Osteocyte (in vitro differentiated cells): ENCODE measurements at places on chromosomes 1 and 21. TPM values are rescaled to one million over a fixed set of nuclear protein-coding genes. Genes with fewer than 3 reads are reported as not detected.

Gene AKR7A3
- total RNA-seq, result 1.5 and 2.1 TPM in 2 replicates

DNA sequence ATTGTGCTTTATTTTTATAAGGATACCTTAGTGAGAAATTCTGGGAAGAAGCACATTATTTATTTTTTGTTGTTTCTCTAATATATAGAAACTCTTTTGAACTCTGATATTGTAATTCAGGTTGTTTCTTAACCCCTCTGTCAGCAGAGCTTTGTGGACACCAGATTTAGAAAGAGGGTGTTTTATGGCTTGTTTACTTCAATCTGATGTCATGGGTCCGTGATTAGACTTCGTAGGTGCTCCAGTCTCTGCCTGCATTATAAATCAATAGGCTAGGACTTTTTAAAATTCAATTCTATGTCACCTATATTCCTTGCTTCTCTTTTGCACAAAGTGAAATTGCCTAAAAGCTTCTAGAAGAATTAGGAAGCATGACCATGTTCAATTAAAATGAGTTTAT is 47.3 kb upstream of the CCDC190 start:
- DNase-seq, result no peak

DNA sequence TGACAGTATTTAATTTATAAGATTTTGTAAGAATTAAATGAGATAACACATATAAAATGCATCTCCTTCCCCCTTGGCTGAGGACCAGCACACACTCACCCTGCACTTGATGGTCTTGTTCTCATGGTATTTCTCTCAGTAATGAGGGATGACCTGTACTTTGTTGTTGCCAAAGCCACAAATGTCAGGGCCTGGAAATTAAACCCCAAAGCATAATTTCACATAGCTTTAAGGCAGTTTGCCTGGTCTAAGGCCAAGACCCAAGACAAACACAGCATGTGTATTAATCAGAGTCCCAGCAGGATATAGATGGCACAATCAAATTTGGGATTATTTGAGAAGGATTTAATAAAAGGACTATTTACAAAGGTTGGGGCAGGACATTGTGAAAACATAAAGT is 48.6 kb upstream of the EPS15 start:
- DNase-seq, result no peak

DNA sequence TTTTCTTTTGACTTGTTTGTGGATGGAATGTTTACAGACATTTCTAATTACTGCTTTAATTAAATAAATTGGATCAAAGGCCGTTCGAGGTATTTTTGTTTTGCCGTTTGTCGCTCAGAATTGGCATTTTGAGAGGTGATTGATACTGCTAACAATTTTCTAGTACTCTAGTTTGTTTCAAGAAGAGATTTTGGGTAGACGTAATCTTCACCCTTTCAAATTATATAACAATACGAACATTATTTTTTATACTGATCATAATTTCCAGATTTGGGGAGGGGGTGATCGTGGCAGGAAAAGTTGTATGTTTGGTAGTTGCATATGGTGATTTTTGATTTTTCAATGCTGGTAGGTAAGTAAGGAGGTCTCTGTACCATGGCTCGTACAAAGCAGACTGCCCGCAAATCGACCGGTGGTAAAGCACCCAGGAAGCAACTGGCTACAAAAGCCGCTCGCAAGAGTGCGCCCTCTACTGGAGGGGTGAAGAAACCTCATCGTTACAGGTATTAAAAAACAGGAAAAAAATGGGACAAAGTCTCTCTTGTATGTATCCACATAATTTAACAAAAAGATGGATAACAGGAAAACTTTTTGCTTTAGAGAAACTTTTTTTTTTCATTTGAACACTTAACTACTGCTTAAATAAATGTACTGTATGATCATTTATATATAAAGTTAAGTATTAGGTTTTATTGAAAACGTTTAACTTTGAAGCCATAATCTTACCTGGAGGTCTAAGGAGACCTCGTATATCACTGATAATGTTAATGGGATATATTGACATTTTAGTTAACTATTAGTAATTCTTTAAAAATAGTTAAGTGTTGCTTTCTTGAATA is 1.7 kb downstream of the H3-3A start:
- peak; percentile 8 for DNase-seq

GRCh38 chr1:177165069-177165439 is 542 bp upstream of the ASTN1 start:
- DNase-seq, result no peak

DNA sequence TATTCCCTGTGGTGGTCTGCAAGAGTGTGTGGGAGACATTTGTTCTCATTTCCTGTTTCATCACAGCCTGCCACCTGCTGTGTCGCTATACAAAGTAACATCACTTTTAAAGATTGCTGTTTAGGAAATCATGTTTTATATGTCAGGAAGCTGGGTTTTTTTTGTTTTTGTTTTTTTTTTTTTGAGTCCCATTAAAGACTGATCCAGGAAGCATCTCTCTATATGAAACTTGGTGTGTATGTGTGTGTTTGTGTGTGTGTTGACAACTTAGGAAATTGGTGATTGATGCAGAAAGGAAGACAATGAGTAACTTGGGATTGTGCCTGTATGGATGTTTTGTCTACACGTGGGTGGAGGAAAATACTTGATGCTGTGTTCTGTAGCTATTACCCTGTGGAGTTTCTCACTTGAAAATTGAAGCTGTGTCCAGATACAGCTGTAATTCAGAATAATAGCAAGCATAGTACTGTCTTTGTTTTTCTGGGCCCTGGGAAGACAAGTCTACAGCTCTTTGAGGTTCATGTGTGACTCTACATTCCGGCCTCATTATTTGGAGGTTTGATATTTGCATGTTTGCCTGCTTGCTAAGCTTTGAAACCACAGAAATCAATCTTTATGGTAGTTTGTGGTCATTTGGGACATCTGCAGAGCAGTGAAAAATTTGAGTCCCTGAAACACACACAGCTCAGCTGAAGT is 47.9 kb downstream of the LAMC1 start:
- DNase-seq, result no peak
